ENCODE measurements at places on chromosomes 6 and 20.

- no peak for DNase-seq
Measured at GRCh38 chr20:50824137-50824536, 29.3 kb downstream of the BCAS4 start.

- DNase-seq, result no peak
Measured at GRCh38 chr20:2296524-2297356, 939 bp downstream of the TGM3 start.

DNA sequence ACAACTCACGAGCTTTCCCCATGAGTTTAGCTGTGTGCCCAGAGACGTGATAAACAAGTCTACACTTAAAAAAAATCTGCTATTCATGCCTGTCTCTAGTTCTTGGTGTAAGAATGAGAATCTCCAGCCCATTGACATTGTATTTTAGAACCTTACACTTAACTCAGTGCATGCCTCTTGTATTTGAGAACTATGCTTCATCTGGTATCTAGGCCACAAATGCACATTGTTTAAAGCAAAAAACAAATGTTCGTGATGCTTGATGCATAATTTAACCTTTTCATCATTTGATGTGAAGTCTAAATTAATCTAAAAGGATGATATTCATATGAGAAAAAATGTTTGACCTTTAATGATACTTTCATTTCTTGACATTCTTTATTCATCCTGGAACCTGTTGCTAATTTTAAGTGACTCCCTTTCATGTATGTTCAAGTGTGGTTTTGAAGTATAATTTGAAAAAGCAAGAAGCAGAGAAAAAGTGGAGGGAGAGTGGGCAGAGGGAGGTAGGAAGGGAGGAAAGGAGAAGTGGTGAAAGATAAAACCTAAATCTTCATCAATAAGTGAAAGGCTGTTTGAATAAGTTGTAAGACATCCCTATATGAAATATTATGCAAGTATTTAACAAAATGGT is 116.9 kb downstream of the PFDN4 start:
- DNase-seq, result no peak

DNA sequence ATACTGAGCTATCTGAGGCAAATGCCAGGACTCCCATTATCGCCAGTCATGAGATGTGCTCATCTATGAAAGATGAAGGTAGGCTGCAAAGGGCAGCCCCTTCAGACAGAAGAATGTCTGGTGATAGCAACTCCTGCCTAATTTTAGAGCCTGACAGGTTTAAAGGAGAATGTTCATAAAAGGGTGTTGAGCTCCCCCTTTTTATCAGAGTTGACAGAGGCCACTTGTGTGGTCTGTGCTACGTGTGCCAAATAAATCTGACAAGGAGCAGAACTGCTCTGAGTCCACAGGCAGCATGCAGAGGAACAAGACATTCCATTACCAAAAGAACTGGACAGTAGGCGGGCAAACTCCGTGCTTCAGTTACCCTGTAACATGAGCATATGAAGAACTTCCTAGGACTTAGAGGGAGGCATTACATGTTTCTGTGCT is 101.8 kb downstream of the PREP start:
- no peak for DNase-seq

GRCh38 chr6:111766201-111766857 is 106.9 kb downstream of the FYN start:
- peak; percentile 20 for DNase-seq
